ENCODE measurements at places on chromosomes 2 and 18.

- DNase-seq: no peak
These were observed 9.6 kb upstream of the B3GNT2 start for GRCh38 chr2:62186156-62186905.

DNA sequence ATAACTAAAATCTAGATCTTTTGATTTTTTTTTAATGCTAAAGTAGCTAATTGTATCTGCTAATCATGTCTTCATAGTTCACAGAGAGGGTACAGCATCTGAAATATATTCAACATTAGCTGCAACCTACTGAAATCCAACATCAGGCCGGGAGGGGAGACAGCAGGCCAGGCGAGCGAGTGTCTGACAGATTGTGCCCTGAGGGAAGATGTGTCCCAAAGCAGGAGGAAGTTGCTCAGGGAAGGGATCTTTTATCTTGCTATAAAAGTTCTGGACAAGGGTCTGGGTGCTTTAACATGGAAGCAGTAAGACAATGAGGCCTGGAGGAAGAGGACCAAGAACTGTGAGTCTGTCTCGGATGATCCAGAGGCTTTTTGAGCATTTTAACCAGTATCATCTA is 274.1 kb downstream of the AFF3 start:
- no peak for DNase-seq

GRCh38 chr2:196725882-196726281 is 73.6 kb downstream of the GTF3C3 start:
- DNase-seq: no peak

DNA sequence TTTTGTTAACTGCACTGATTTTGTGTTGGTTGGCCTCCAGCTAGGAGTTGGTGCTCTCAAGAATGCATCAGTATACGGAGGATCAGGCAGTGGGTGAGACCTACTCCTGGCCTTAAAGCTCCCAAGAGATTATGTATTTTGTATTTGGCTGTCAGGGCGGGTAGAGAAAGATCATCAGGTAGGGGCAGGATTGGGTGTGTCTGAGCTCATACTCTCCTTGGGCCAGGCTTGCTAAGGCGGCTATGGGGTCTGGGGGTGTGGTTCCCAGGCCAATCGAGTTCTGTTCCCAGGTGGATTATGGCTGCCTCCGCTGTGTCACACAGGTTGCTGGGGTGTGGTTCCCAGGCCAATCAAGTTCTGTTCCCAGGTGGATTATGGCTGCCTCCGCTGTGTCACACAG is 28.9 kb upstream of the IL1RN start:
- DNase-seq: no peak

DNA sequence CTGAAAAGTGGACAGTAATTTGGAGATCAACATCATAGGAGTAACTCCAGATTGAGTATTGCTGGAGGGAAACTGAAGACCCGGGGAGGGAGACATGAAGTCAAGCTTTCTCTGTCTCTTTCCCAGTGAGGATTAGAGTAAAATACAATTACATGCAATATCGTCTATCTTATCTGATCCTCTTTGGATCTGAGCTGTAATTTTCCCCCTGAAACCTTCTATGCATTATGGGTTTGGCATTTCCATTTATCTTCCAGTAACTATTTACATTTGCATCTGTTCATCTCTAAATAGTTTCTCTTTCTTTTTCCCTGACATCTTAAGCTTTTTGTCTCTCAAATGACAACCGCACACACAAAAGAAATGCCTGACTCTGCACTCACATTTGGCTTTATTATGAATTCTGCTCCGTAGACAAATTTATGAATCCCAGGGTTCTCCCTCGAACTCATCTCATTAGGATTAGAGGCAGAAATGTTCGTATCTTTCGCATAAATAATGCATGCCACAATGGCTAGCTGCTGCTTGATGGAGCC is 113.1 kb downstream of the SPP2 start:
- DNase-seq: no peak

- no peak for DNase-seq
These were observed 50.7 kb downstream of the DYNAP start for GRCh38 chr18:54641734-54642133.

GRCh38 chr2:237193436-237193835 is 107.7 kb downstream of the COPS8 start:
- no peak for DNase-seq

DNA sequence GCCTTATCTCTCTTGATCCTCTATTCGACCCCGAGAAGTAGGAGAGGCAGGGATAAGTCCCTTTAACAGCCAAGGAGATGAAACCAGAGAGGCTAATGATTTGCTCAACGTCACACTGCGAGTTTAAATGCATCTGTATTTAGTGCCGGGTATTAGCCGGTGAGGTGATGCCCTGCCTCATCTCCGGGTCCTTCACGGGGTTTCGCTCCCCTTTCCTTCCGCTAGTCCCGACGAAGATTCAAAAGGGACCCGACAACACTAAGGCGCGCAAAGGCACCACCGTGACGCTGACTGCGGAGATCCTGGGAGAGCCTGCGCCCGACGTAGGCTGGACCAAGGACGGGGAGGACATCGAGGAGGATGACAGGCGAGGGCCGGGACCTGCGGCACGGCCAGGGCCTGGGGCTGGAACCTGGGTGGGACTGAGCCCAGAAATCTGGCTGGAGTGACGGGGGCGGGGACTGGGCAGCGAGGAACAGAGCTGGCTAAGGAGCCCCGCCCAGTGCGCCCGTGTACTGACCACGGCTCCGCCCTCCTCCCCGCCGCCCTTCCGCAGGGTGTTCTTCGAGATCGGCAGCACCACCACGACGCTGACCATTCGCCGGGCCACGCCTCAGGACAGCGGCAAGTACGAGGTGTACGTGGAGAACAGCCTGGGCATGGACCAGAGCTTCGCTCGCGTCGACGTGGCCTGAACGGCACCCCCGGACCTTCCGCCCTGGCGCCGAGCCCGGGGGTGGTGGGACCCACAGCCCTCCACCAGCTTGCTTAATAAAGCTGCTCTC is 1.0 kb upstream of the GMPPA start:
- DNase-seq: no peak

DNA sequence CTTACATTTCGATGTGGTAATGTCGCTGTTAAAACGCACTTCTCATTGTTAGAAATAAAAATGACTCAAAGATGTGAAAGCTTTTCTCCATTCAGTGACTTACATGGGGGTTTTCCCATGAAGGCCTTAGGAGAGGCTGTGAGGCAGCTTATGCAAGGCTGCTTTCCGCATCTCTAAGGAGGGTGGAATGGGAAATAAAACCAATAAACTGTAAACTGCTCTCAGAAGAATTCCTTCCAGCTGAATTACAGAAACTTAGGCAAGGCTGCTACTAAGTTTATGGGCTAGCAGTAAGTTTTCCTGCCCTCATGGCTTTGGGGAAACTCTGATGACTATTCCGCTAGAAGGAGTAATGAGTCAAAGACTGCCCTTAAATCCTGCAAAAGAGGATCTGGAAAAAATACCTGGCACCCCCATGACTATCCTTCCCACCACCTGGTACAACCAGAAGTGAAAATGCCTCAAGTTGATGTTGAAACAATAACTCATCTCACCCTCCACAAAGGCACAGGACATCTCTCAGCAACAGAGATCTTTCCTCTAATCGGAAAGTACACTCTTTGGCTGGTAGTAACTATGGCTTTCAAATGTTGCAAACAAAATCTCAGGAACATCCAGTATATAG is 97.7 kb upstream of the SMAD7 start:
- DNase-seq: no peak

- no peak for DNase-seq
These were observed 28.4 kb upstream of the NEB start for GRCh38 chr2:151762694-151763093.

GRCh38 chr2:79717364-79718007 is 204.6 kb downstream of the CTNNA2 start:
- DNase-seq: no peak

Measured in activated CD8-positive, alpha-beta memory T cell treated with anti-CD3 and anti-CD28 coated beads for 1 hour (primary cell).